NCI-H510A (cell line): ENCODE measurements at places on chromosomes 6 and 20.

GRCh38 chr20:40258931-40259330, 430.1 kb downstream of the MAFB start:
- no peak for DNase-seq

DNA sequence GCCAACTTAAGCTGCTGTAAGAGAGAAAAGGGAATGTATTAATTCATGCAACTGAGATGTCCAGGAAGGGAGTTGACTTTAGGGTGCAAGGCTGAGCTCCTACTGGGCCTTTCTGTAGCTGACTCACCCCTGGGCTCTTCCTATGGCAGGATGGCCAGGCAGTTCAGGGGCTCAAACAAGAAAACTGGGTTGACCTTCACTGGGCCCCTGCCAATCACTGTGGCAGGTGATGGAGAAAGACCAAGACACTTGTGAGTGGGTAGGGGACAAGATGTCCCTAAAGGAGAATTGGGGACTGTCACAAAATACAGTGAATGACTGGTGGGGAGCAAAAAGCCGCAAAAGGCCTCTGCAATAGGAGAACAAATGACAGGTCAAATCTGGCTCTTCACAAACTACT, 21.5 kb upstream of the RALGAPA2 start:
- DNase-seq, result no peak

DNA sequence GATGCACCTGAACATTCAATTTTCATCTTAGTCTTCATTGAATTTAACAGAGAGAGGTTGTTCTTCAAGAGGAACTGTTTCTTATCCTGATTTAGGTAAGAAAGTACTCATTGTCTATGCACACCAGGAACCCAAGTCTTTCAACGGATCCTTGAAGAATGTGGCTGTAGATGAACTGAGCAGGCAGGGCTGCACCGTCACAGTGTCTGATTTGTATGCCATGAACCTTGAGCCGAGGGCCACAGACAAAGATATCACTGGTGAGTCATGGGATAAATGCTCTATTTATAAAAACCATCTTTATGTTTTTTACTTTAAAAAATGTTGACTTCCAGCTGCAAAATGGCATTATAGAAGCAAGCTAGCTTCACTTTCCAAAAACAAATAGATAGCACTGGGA, 10.2 kb downstream of the NQO2 start:
- DNase-seq, result no peak

- no peak for DNase-seq
These were observed 30.0 kb downstream of the DZANK1 start for GRCh38 chr20:18436847-18437246.

DNA sequence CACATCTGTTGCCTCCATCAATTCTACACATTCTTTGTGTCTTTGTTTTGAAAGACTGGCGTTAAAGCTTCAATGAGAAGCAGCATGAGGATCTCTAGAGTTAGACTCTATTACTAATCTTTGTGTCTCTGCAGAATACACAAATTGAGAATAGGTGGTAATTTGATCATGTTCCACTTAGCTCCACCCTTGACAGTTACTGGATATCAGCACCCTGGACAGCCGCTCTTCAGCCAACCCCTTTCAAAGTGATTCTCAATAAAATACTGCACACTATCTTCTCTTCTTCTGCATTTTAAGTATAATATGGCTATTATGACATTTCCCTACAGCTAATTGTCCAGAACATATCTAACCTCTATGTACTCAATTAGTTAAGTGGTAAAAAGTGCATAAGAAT, 54.3 kb upstream of the CNR1 start:
- no peak for DNase-seq

- no peak for DNase-seq
These were observed 40.2 kb upstream of the TRAM2 start for GRCh38 chr6:52617087-52617486.

DNA sequence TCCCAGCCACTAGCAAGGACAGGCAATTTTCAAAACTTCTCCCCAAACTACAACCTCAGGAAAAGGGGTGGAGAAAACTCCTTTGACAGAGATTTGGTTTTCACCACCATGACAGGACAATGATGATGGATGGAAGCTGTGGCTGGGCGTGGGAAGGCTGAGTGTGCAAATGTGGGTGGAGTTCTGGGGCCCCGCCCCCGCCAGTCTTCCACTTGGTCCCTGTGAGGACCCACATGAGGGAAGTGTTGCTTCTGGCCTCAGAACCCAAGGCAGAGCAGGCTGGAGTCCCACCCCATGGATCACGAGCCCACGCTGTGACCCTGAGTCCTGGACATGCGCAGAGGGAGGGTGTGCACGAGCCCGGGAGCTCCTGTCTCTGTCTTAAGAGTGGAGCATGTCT, 21.5 kb upstream of the MRGBP start:
- no peak for DNase-seq

GRCh38 chr6:157646012-157646411, 177.0 kb upstream of the SNX9 start:
- DNase-seq, result no peak

GRCh38 chr6:9593554-9593953, 821.3 kb downstream of the TFAP2A start:
- no peak for DNase-seq

- no peak for DNase-seq
These were observed 202.5 kb downstream of the DHX35 start for GRCh38 chr20:39164642-39165041.

DNA sequence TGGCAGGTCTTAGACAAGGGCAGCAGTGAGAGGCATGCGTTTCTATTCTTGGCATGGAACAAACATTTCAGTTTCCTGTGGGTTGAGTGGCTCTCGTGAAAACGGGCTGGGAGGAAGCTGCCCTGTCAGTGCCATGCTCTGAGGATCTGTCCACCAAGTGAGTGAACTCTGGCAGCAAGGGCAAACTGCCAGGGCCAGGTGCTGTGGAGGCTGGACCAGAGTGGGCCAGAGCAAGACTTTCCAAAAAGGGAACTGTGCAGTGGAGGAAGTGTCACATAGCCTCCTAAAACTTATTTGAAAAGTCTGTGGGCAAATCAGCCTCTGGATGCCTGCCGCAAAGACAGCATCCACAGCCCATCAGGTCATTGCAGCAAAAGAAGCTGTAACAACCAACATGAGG, 44.2 kb upstream of the TAB2 start:
- DNase-seq, result no peak
